COLO829 (cell line): ENCODE measurements at places on chromosomes 13 and 19.

DNA sequence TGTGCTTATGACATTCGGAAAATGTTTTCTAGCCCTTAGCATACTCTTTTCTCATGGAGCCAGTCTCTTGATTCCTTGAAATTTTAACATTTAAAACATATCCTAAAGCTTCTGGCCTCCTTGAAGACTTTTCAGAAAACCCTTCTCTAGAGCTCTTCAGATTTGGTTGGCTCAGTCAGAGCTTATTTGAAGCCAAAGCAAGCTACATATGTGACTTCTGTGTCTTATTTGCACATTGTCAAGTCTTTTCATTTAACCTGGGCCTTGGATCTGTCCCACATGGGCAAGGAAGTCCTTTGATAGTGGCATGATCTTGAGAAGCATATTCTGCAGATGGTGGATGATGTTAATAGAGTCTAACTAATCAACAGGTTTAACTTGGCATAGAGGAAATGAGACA lies 116.5 kb downstream of the LACC1 start:
- DNase-seq = no peak

GRCh38 chr19:35194012-35194984 lies 34.2 kb downstream of the FAM187B start:
- DNase-seq = no peak

DNA sequence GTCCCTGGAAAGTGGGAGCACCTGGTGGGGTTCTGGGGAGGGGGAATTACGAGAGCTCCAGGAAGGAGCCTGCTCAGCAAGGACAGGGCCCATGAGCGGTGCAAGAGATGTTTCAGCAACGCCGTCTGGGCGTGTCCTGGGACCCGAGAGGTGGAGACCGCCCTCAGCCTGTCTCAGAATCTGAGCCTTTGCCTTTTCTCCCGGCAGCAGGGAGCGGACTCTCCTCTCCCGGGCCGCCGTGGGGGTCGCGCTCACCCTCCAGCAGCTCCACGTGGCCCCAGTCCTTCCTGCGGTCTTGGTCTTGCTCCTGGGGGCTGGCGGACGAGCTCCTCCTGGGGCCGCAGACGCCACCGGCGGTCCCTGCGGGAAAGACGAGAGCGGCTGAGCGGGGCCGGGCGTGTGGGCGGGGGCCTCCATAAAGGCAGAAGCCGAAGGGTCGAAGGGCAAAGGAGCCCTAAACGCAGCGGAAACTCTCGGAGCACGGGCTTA lies 714 bp downstream of the POLRMT start:
- DNase-seq = peak; percentile 39

DNA sequence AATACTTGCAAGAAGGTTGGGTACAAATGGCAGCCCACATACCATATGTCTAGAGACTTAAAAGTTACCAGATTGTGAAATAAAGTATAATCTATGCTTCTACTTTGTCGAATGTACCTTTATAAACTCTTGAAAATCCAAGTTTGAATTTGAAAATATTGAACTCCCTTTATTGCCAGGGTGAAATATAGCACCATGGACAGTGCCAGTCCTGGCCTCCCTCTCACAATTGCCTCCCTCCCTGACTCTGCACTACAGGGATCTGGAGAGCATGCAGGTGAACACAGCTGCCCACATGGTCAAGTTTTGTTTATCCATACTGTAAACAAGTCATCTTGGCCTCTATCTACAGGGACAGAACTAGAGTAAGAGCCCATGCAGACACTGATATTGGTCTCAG lies 394.1 kb upstream of the SLITRK6 start:
- DNase-seq = no peak

DNA sequence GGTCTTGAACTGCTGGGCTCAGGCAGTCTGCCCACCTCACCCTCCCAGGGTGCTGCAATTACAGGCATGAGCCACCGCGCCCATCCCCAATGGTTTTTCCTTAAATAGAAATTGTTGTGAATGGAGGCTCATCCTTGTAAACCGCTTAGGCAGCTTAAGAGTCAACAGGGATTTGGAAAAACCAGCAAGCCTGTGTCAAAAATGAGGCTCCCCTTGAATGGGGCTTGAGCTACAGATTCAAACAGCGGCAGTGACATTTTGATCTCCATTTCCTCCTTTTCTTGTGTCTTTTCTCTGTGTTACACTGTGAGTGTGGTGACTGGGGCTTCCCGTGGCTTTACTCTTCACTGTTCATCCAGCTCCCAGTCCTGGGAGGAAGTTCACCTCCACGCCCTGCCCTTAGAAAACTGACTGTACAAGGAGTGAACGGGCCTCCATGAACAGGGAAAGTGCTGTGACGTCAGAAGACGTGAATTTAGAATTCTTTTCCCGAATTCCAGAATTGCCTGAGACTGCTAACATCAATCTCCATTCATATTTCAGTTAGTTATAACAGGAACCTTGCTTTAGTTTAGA lies 15.3 kb upstream of the RAB8A start:
- DNase-seq = no peak

GRCh38 chr19:6773323-6773931 lies 919 bp downstream of the VAV1 start:
- DNase-seq = no peak

GRCh38 chr13:50991579-50992521 lies 82.3 kb downstream of the RNASEH2B start:
- no peak for DNase-seq

DNA sequence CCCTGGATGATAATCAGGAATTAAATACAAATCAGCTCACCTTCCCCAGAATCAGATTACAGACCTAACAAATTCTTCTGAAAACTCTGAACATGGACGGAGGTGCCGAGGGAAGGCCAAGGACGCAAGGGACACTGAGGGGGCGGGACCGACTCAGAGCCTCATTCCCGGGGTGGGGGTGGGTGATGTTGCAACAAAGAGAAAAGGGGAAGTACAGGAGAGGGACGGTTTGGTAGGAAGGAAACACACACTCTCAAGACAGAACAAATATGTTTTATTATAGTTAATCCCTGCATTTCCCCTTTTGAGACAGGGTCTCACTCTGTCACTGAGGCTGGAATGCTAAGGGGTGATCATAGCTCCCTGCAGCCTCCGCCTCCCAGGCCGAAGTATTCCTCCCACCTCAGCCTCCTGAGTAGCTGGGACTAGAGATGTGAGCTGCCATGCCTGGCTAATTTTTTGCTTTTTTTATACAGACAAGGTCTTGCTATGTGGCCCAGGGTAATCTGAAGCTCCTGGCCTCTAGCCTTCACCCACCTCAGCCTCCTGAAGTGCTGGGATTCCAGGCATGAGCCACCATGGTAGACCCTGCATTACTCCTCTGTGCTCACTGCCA lies 786 bp upstream of the LILRA2 start:
- DNase-seq = no peak

- DNase-seq = no peak
Measured at GRCh38 chr19:38989066-38989605, 13.6 kb upstream of the FBXO17 start.

- no peak for DNase-seq
Measured at GRCh38 chr13:75651013-75651412, 14.9 kb downstream of the LMO7 start.

GRCh38 chr13:37070145-37070695 lies 10.7 kb upstream of the SUPT20H start:
- DNase-seq = no peak

- peak; percentile 16 for DNase-seq
Measured at GRCh38 chr13:33017323-33017929, 1.2 kb downstream of the KL start.

DNA sequence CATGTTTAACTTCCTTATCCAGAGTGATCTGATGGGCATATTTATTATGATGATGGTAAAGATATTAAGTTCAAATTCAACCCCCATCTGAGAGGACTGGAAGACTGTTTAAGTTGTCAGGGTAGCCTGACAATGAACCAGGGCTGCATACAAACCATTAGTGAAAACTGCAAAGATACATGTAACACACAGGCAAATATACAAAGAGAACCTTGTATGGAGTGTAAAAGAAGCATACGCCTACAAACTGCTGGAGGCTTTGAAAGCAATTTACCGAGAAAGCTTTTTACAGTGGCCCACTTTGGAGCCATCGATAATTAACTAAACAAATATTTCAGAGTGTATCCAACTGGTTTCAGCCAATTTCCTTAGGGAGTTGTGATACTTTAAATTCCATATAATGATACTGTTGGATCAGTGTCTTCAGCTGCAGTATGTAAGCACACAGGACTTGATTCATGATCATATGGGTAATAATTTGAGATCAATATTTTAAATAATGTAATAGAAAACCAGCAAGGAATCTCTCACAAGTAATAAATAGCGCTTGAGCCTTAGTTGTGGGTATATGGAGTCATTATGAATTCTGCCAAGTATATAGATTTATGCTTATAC lies 231.5 kb upstream of the SPRY2 start:
- DNase-seq = peak; percentile 53

GRCh38 chr19:2627855-2628254 lies 74.6 kb downstream of the GNG7 start:
- no peak for DNase-seq

GRCh38 chr13:109255141-109255856 lies 531.1 kb downstream of the IRS2 start:
- no peak for DNase-seq

GRCh38 chr19:1074544-1075283 lies 7.7 kb downstream of the ARHGAP45 start:
- DNase-seq = peak; percentile 92

DNA sequence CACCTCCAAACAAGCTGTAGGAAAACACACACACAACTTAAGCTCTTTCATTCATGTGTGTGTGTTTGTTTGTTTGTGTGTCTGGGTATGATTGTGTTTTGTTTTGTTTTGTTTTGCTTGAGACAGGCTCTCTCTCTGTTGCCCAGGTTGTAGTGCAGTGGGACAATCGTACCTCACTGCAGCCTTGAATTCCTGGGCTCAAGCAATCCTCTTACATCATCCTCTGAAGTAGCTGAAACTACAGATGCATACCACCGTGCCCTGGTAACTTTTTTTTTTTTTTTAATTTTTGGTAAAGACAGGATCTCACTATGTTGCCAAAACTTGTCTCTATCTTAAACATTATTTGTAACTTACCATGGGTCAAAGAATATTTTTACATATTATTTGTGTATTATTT lies 431.7 kb downstream of the SLITRK1 start:
- no peak for DNase-seq
